ENCODE measurements at places on chromosomes 12 and 14.

GRCh38 chr14:65703996-65704395 is 291.5 kb downstream of the FUT8 start:
- DNase-seq: no peak

DNA sequence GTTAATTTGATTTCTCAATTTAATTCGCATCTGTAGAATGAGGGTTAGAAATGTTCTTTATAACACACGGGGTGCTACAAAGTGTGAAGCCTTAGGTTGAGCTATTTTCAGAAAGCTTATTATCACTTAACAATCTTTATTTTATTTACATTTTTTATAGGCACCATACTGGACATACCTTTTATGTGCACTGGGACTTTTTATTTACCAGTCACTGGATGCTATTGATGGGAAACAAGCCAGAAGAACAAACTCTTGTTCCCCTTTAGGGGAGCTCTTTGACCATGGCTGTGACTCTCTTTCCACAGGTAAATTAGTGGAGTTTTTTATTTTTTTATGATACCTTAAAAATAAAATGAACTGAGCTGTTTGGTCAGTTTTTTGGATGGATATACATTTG is 16.5 kb downstream of the CHPT1 start:
- no peak for DNase-seq

DNA sequence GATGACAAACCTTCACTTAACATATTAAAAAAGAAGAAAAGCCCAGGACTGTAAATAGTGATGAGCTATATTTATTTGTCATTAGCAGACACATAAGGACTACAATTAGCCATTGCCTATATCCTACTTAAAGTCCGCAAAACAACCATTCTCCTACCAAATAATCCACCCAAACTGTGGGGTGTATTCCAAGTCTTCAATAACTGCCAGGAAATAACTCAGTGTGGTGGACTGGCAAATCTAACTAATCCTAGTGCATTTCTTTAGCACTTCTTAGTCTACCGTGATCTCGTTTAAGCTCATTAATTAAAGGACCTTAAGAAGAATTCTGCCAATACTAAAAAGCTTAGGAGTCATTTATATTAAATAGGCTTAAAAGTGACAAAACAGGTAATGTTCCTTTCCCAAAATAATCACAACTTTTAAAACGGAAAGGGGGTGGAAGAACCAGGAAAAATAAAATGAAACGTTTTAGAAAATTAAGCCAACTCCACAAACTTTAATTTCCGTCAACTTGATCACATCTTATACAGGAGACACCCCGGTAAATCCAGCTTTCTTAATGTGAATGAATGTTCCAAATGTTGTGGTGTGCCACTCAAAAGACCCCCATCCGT is 1.8 kb downstream of the NOVA1 start:
- DNase-seq: no peak

DNA sequence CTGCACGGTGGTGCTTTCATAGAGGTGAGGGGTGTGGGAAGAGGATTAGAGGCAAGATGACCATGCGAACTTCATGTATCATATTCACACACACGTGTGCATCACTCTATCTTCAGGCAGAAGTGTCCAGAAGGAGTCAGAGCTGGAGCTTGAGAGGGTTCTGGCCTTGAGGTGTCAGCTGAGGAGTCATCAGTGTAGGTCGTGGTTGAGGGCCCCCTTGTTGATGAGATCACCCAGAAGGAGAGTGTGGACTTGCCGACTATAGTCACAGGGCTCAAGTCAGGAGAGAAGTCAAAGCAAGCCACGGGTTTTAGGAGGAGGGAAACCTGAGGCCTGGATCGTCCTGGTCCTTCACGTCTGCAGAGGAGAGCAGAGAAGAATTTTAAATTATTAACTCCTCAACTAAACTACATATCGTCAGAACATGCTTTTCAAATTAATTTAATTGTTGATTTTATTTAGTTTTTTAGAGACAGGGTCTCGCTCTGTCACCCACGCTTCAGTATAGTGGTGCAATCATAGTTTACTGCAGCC is 25.4 kb downstream of the EML1 start:
- DNase-seq: no peak

DNA sequence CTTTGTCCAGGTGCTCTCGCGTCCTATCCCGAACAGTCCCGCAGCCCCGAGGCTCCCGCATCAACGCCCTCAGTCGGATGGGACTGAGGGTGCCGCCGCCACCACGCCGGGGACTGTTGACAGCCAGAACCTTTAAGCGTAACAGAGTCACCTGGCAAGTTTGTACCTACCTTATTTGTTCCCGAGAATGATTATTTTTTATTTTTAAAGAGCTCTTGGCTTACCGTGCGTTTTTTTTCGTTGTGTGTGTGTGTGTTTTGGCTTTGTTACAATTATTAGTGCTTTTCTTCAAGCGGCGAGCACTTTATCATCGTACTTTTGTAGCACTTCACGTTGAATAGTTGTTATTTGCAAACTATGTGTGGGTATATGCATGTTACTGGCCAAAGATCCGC is 463 bp downstream of the COA8 start:
- no peak for DNase-seq

DNA sequence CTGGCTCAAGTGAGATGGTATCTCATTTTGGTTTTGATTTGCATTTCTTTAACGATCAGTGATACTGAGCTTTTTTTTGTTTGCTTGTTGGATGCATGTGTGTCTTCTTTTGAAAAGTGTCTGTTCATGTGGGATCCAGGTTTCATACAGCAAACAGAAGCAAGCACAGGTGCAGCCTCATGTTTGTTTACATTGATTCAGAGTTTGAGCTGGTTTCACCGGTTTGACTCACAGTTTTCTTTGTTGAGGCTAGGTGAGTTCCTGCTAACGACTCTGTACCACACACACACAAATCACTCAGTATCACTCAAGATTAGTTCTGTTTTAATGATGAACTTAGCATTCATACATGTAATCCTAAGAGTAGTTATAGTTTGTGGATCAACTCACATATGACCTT is 3.7 kb downstream of the OR10G2 start:
- no peak for DNase-seq

DNA sequence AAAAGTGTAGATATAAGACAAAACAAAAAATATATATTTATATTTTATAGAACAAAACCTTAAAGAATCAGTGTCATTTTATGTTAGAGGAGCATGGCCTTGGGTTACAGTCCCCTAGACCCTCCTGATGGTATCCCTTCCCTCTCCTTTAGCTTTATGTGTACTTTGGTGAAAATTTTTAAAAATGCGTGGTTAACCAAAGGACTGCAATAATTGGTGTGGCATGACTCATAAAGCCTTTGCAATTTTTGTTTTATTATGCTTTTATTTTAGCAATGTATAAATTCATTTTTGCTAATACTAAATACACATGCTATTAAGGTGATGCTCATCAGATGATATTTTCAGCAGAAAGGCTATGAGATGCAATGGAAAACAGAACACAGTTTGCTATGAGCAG is 264.4 kb downstream of the SYT1 start:
- DNase-seq: no peak

- DNase-seq: no peak
Measured at GRCh38 chr12:47787596-47788319, 14.7 kb downstream of the SLC48A1 start.

DNA sequence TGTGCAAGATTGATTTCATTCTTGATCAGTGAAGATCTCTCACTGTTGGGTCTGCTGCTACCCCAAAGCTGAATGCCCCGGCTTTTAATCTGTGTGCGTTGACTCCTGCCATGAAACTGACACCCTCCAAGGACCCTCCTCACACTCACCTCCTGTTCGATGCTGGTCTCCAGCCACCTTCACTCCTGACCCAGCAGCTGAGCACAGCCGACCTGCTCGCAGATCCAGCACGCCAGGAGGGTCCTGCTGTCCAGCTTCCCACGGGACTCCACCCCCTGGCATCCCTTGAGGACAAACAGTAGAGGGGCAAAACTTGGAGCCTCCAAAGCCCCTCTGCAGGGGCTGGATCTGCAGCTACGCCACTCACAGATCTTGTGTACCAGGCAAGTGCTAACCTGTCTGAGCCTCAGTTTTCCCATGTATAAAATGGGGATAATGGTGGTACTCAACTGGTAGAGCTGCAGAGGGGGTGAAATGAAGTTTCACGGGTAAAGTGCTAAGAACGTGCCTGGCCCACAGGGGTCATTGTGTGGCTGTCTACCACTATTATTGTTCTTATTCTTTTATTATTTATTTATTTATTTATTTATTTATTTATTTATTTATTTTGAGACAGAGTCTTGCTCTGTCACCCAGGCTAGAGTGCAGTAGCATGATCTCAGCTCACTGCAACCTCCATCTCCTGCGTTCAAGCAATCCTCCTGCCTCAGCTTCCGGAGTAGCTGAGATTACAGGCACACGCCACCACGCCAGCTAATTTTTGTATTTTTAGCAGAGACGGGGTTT is 178.0 kb downstream of the PHETA1 start:
- DNase-seq: no peak

- DNase-seq: no peak
Measured at GRCh38 chr12:38689704-38690103, 215.7 kb downstream of the CPNE8 start.

- peak; percentile 22 for DNase-seq
Measured at GRCh38 chr12:121060149-121061001, 21.3 kb upstream of the OASL start.

- DNase-seq: no peak
Measured at GRCh38 chr12:70692681-70693288, 55.6 kb upstream of the PTPRB start.

- DNase-seq: no peak
Measured at GRCh38 chr12:115374480-115375185, 690.7 kb upstream of the TBX3 start.

- no peak for DNase-seq
Measured at GRCh38 chr12:58761308-58761707, 159.0 kb downstream of the LRIG3 start.

GRCh38 chr12:65656891-65657351 is 167.4 kb upstream of the HMGA2 start:
- no peak for DNase-seq

DNA sequence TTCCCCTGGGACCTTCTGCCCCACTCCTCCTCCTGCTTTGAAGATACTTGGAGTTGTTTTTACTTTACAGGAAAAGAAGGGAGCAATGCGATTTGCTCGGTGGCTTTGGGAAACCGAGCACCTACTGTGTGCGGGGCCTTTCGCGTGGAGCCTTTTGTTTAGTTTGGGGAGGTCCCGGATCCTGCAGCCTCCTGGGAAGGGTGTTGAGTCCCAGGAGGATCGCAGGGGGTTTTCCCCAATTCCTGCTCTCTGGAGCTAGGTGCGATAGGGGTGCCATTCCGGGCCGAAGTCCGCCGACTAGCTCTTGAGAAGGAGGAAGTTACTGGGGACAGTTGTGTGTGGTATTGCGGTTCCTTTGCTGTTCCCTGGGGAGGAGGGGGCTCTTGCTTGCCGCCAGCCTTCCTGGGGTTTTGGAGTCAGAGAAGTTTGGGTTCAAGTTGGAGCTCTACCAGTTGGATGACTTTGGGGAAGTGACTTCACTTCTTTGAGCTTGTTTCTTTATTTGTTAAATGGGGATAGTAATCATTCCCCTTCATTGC is 1.1 kb downstream of the BRI3BP start:
- no peak for DNase-seq

DNA sequence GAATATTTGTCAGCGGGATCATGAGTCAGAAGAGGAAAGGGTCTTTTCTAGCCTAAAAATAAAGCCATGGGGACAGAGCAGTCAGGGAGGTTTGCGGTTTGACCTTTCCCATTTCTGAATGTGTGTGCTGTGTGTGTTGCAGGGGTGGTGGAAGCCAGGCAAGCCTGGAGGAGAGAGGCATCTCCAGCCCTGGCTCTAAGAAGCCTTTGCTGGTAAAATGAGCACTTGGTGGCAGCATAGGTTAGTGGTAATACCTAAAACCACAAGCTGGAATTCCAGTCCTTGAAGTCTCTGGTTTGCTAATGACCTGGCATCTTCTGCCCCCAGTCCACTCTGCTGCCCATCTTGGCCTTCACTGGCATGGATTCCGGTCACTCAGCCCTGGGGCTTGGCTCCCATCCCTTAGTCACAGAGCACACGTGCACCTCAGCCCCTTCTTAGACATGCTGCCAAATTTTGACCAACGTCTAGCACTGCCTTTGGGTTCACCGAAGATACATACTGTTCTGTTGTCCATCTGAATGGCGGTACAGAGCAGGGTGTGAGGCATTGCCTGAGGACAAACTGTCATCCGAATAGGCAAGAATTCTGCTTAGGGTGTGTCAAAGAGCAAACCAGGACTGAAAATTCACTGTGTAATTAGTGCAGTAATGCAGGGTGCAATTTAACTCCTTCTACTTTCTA is 52.7 kb downstream of the KCNA5 start:
- no peak for DNase-seq

- no peak for DNase-seq
Measured at GRCh38 chr12:66428261-66428660, 126.0 kb downstream of the HELB start.

- DNase-seq: no peak
Measured at GRCh38 chr12:128268379-128268995, 1.5 kb downstream of the TMEM132C start.

DNA sequence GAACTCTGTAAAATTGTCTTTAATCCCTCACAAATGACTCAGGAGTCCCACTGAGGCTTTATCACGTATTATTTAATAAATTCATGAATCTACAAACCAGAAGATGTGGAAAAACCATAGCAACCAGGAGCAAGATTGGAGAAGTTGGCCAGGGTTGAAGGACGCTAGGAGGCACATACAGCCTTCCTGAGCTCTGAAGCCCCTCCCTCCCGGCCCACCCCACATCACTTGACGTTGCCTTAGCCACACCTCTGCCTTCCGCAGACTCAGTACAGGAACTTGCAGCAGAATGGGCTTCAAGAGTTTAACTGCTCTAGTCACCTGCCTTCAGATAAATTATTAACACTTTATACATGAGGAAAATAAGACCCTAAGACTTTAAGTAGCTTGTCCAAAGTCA is 33.9 kb downstream of the SLC35F4 start:
- DNase-seq: no peak

GRCh38 chr14:44833376-44834060 is 128.2 kb downstream of the KLHL28 start:
- no peak for DNase-seq

- DNase-seq: no peak
Measured at GRCh38 chr12:69211160-69211559, 28.2 kb upstream of the CPSF6 start.

DNA sequence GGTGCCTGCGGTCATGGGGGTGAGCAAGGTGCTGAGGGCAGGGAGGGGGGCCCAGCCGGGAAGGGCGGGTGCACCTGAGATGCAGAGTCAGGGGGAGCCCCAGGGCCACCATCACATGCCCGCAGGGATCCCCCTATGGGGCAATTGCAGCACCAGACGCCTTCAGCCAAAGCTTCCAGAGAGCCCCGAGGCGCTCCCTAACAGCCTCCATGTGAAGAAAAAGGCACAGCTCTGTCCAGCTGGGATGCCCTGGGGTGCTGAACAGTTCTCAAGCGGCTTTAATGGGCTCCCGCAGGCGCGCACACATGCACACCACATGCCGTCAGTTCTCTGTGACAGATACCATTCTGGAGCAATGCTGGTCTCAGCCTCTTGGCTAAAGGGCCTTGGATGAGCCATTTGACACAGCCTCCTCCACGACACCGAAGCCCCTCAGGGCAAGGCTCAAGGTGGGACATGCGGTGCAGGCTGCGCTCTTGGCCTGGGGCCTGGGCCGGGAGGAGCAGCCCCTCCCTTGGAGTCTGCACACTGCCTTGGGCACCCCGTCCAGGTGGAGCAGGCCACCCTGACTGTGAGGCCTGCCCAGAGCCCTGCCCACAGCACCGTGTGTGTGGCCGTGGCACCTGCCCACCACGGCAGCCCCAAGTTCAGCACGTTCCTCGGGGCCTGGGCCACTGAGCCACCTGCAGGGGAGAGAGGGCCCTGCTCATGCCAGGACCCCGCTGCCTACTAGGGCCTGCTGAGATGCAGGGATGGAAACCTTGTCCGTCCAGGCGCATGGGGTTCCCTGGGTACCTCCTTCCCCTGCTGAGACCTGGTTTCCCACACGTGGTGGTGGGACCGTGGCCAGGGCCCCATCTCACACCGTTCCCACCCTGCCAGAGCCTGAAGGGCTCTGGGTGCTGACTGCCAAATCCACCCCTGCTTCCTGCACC is 7.7 kb downstream of the XRCC3 start:
- DNase-seq: no peak
